ENCODE measurements at places on chromosomes 16 and 17.

DNA sequence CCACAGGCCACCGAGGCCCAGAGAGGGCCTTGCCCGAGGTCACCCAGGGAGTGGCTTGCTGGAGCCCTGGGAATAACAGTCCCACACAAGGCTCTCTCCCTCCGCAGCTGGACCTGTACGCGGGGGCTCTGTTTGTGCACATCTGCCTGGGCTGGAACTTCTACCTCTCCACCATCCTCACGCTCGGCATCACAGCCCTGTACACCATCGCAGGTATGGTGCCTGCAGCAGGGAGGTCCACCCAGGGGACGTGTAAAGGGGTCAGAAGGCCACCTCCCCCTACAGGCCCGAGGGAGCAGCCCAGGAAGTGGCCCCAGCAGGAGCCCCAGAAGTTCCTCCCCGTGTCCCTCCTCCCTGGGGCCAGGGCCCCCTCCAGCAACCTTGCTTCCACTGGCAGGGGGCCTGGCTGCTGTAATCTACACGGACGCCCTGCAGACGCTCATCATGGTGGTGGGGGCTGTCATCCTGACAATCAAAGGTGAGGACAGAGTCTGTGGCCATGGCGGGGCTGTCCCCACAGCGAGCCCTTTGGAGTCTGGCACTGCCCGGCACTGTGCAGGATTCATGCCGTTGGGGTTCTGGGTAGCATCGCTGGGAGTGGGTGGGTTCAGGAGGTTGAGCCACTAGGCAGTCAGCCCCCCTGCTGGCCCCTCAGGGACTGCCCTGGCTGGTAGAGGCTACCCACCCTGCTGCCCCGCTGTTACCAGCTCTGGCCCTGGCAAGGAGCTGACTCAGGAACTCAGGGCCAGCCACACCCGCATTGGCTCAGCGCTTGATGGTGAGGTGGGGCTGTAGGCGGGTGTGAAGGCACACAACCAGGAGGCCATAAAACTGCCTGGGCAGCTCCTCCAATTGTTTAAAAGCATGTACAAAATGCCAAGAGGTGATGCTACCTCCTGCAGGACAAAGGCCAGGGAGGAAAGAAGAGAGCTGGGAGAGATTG is 17.3 kb downstream of the SLC5A10 start:
- DNase-seq: no peak

DNA sequence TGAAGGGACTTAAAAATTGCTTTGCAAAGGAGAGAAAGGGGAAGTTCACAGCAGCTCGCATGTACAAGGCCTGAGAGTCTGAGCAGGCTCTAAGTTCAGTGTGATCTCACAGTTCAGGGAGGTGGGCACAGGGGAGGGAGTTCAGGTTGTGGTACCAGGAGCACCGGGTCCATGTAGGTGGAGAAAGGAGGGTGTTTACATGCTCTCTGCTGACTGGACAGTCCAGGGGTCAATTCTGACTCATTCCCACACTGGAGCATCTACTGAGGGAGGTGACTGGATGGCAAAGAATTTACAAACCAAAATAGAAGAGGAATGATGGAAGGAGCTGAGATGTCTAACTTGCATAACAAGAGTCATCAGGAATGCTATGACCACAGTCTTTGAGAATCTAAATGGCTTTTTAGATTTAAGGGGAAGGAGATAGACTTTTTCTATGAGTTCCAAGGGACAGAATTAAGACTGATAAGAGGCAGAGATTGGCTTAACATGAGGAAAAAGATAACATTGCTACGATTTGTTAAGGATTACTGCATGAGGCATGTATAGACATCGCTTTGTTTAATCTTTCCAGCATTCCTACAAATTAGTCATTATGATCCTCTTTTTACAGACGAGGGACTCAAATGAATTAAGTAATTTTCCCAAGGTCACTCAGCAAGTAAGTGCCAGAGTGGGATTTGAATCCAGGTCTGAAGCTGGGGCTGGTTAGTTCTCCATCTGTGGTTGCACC is 29.9 kb downstream of the MIS12 start:
- DNase-seq: peak; percentile 27

- DNase-seq: peak; percentile 89
Measured at GRCh38 chr17:57243171-57243622, 13.1 kb upstream of the MSI2 start.

DNA sequence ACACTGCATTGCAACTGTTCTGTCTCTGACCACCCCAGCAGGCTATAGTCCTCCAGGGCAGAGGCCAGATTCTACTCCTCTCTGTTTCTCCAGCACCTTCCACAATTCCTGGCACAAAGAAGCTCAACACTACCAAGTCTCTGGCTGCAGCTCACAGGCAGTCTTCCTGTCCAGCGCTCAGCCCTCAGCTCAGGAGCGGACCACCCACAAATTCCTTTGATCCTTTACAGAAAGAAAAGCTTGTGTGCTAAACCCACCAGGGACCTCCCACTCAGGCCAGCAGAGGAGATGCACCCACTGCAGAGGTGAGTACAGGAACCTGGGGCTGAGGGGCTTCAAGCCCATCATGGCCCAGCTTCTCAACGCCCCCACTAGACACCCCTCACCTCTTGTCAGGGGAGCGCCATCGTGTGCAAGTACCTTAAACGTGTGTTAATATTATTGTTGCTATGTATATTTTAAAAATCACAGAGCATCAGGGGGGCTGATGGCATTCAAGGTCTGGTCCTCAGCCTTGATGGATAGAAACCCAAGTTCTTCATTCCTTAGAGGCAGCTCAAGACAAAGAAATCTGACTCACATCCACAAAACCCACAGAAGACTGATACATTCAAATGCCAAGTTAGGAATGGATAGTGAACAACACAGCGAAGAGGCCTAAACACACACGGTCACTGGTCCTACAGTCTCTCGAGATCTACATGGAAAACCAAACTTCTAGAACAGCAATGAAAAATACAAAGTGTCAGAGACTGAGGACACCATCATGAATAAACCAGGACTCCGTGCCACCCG is 8.4 kb downstream of the HSDL1 start:
- no peak for DNase-seq

GRCh38 chr17:6048486-6048885 is 21.7 kb upstream of the WSCD1 start:
- no peak for DNase-seq

DNA sequence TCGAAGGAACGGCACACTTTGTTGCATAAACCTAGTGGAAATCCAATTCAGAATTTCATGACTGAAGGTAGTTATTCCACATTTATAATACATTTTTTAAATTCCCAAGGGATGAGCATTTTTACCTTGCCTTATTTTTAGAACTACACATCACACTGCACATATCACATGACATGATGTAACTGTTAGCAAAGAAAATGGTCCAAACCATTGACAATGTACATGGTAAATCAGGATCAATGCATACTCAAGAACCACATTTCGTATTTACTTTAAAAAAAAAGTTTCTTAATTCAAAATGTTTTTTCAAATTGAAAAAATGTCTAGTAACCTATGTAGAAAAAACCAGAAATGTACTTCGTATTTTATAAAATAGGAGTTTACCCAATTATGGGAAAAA is 2.5 kb downstream of the KANSL1 start:
- DNase-seq: no peak

DNA sequence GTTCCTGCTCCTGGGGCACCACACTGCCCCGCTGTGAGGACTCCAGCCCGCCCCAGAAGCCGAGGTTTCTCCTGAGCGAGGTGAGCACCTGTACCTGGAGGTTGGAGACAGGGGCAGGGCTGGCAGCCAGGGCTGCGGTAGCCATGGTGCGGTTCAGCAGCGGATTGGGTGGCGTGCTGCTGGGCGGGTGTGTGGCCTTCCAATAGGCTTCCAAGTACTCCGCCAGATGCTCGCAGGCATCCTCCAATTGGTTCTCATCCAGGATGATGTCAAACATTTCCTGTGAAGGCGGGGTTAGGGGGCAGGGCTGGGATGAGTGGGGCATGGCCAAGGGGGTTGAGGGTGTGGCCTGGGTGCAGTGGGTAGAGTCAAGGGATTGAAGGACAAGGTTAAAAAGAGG is 11.3 kb upstream of the ARL5C start:
- DNase-seq: peak; percentile 42

- peak; percentile 69 for DNase-seq
Measured at GRCh38 chr17:39676198-39676819, 8.1 kb downstream of the PNMT start.

GRCh38 chr16:79770244-79771064 is 169.9 kb upstream of the MAF start:
- DNase-seq: peak; percentile 93

DNA sequence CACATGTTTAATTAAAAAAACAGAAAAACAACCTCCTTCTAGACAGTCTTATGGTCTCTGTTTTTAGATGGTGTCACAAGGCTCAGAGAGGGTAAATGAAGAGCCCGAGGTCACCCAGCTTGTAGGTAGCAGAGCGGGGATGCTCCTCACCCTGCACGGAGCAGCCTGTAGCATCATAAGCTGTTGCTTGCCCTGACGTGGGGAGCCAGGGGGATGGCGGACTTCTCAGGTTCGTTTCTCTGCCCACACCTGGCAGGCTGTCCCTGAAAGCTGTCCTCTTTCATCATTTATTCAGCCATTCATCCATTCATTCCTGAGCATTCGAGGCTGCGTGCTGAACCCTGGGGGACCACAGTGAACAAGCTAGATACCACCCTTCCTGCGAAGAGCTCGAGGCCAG is 75.7 kb upstream of the KSR1 start:
- DNase-seq: no peak

- no peak for DNase-seq
Measured at GRCh38 chr17:38883592-38884526, 14.0 kb downstream of the LASP1 start.

GRCh38 chr17:56185491-56186221 is 32.4 kb downstream of the ANKFN1 start:
- DNase-seq: no peak

- DNase-seq: no peak
Measured at GRCh38 chr16:35480361-35480760, 2020.9 kb downstream of the TP53TG3F start.

GRCh38 chr17:14201021-14201987 is 35.4 kb downstream of the CDRT15 start:
- no peak for DNase-seq

DNA sequence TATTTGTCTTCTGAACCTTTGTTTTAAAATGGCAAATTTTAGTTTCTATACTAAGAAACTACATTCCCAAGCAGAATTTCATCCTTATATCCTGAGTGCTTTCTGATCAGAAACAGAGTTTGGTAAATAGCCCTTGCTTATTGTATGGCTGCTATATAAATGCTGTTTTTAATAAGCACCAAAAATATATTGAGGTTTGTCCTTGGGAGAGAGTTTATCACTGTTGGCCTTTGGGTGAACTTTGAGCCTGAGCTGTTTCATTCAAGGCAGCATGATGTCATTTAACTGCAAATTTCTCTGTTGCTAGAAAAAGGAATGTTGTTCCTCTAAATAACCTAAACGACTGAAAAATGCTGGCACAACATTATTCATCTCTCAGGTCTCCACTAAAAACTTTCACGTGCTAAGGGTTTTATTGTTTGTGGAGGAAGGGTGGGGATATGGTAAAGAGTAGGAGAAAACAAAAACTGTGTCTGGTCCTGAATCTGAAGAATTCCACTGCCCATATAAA is 334.3 kb upstream of the TBX2 start:
- no peak for DNase-seq

DNA sequence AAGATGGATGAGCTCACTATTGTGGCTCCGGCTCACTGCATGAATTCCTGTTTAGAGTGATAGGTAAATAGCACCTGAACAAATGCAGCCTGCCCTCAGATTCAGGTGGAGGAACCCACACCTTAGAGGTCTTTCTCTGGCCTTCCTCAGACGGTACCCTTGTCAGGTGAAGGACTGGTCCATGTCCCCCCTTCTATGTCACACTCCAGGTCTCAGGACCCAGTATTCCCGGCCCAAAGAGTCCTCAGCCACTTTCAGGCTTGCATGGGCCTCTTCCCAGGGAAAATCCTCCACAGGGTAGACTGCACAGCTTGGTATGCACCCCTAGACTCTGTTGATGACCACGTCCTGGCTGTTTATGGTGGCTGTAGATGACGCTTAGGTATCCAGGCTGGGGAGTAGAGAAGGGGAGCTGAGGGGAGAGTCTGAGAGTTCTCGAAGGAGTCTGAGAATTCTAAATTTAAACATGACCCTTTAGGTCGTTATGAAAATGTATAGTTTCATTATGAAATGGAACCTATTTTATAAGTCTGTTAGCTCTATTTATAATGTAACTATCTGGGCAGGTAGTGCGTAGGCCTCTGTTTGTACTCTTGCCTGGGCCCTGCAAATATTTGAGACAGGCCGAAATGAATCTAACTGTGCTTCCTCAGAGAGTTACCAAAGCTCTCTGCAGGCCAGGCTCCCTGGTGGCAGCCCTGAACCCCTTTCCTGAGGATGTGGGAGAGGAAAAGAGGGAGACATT is 32.5 kb upstream of the CCR7 start:
- no peak for DNase-seq

DNA sequence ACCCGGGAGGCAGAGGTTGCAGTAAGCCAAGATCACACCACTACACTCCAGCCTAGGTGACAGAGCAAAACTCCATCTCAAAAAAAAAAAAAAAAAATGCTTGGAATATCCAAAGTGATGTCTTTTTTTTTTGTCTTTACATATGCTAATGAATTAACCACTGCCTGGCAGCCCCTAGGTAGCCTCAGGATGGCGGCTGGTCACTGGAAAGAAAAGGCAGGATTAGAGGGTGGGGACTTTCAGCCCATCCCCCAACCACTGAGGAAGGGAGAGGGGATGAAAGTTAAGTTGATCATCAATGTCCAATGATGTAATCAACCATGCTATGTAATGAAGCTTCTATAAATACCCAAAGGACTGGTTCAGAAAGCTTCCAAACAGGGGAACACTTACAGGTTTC is 26.8 kb downstream of the RNF157 start:
- DNase-seq: no peak

GRCh38 chr16:805474-805873 is 4.9 kb upstream of the GNG13 start:
- no peak for DNase-seq

GRCh38 chr16:53546988-53547391 is 44.0 kb upstream of the AKTIP start:
- no peak for DNase-seq

DNA sequence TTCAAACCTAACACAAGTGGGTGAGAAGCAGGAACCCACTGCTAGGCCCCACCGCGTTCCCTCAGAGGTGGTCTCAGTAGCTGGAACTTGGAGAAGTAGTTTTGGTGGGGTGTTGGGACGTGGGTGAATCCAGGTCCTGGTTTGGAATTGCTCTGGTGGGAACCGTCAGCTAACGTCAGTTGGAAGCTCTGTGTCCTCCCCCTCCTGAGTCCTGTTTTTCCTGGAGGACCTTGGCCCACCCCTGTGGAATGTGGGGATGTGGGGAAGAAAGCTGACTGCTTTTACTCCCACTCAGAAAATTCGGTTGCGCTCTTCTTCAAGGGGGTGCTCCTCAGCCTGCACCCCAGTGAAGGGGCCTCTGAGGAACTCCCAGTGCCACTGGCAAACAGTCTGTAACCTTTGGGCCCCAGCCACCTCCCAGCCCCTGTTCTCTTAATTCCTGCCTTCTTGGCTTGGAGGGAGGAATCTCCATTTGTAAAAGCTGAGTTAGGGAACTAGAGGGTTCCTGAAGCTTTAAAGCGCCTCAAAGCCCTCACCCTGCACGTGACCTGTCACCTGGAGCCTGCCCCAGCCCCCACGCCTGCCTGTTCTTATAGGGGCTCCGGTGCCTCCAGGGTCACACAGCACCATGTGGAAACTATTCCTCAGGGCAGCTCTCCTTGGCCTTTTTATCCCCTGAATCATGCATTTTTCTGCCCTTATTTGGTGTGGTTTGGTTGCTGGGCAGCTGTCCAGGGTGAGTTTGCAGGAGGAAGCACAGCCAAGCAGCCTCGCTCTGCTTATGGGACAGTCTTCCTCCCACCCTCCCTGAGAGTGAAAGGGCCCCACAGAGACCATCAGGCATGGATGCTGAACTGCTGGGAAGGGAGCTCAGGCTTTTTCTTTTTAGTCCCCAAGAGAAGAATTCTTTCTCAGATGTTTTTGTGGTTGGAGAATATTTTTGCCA is 16.2 kb upstream of the NAGLU start:
- DNase-seq: no peak

Measured in common myeloid progenitor, CD34-positive (primary cell).